ENCODE measurements at places on chromosomes 5 and 9. TPM values are rescaled to one million over a fixed set of nuclear protein-coding genes. Genes with fewer than 3 reads are reported as not detected.

The TAF11L5 gene
- total RNA-seq = not detected

GRCh38 chr9:7375013-7375511 is 424.5 kb downstream of the DMAC1 start:
- H3K36me3 ChIP-seq = no peaks in the 10 kb centered on the region
- H3K27ac ChIP-seq = no peak overlapping the region
- H3K4me3 ChIP-seq = no peak overlapping the region
- no peaks in the 10 kb centered on the region for H3K27me3 ChIP-seq

The TSLP gene
- 0.73 TPM for total RNA-seq

DNA sequence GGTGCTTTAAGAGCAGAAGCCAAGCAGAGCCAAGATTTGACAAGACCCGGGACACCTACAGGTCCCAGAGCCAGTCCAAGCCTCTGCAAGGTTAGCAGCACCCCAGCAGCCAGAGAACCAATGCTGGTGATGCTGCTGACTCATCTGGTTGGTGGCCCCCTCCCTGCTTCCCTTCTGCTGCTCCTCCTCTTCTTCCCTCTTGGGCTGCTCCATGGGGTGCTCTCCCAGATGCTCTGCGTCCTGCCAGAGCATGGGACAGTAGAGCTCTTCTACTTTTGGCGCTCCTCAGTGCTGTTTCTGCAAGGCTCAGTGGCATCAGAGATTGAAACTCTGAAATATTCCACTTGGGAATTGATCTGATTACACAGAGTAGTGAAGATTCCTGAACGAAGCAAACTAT is 76.1 kb upstream of the SAP30L start:
- H3K4me1 ChIP-seq = peaks cover 34% of the 10 kb centered on the region
- no peak for DNase-seq
- no peaks in the 10 kb centered on the region for H3K27me3 ChIP-seq
- H3K4me3 ChIP-seq = no peak overlapping the region

DNA sequence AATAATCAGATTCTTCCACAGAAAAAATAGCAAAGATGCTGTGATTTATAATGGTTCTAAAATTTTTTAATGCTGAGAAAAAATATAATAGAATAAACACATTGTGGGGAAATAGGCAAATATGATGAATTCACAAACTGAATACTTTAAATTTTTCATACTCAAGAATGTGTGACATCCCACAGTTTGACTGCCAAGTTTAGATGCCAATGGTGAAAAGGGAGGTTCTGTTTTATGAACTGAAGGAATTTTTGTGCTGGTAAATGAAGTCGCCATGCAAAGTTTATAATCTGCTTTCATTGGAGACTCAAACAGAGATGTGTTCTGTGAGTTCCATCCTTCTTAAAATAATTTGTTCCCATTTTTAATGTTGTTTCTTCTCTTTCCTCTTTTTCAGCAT is 367.5 kb upstream of the ADAMTS16 start:
- H3K36me3 ChIP-seq = no peaks in the 10 kb centered on the region
- no peak overlapping the region for H3K27ac ChIP-seq
- H3K4me1 ChIP-seq = no peaks in the 10 kb centered on the region
- DNase-seq = no peak

- 0 out of 2 replicates have a peak, but pooled peaks cover 2% of the 10 kb centered on the region for H3K27me3 ChIP-seq
- H3K27ac ChIP-seq = no peak overlapping the region
These were observed 16.4 kb upstream of the FLT4 start for GRCh38 chr5:180665682-180666404.

The SLC34A3 gene
- 0.13 TPM for total RNA-seq

GRCh38 chr5:18159331-18159730 is 525.1 kb downstream of the TAF11L14 start:
- H3K4me1 ChIP-seq = peaks cover 3% of the 10 kb centered on the region
- H3K36me3 ChIP-seq = peaks cover 15% of the 10 kb centered on the region
- H3K27ac ChIP-seq = no peak overlapping the region
- H3K27me3 ChIP-seq = no peaks in the 10 kb centered on the region
- no peak overlapping the region for H3K4me3 ChIP-seq

DNA sequence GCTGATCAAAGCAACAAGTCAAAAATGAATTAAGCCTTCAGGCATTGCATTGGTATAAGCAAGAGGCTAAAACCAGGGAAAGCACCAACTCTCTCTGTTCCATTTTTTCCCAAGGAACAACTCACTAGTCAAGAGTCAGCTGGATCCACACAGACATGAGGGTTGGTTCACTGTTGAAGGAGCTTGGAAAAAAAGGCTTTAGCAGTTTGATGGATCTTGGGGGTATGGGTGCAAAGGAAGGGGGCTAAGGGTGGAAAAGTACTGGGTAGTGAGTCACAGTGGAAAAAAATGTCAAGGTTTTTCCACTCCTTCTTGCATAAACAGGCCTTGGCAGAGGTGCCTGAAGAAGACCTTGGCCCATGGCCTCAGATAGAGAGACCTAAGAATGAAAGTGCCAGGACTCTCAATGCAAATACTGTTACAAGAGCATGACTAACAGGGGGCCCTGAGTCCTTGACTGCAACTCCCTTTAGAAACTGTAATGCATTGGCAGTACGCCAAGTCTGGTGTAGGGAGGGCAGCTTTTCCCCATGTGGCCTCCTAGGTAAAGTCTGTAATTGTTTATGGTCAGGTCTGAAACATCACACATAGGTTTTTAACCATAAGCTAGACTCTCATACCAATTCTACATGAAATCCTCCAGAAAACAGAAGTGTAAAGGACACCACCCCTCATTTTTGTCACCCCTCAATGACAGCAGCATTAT is 23.7 kb downstream of the ACTL7A start:
- H3K4me3 ChIP-seq = no peak overlapping the region
- H3K27ac ChIP-seq = 0 out of 2 replicates have a peak overlapping the region, but pooled peaks have one; percentile 1
- peaks cover 19% of the 10 kb centered on the region for H3K36me3 ChIP-seq
- no peaks in the 10 kb centered on the region for H3K4me1 ChIP-seq

The FAXDC2 gene
- total RNA-seq = 5.5 TPM

- no peak overlapping the region for H3K27ac ChIP-seq
- 0 out of 2 replicates have a peak, but pooled peaks cover 2% of the 10 kb centered on the region for H3K4me1 ChIP-seq
- no peaks in the 10 kb centered on the region for H3K27me3 ChIP-seq
- H3K36me3 ChIP-seq = no peaks in the 10 kb centered on the region
- DNase-seq = no peak
These were observed 334.8 kb upstream of the ZNF462 start for GRCh38 chr9:106528158-106528557.

The RECK gene
- total RNA-seq = 9.9 TPM

- H3K4me1 ChIP-seq = peaks cover 14% of the 10 kb centered on the region
- H3K36me3 ChIP-seq = no peaks in the 10 kb centered on the region
- no peak for DNase-seq
- H3K27me3 ChIP-seq = no peaks in the 10 kb centered on the region
- no peak overlapping the region for H3K4me3 ChIP-seq
These were observed 88.1 kb upstream of the ADAMTSL1 start for GRCh38 chr9:18385696-18386490.

- H3K4me3 ChIP-seq = no peak overlapping the region
- peaks cover 6% of the 10 kb centered on the region for H3K36me3 ChIP-seq
- no peaks in the 10 kb centered on the region for H3K27me3 ChIP-seq
These were observed 13.2 kb downstream of the PHF19 start for GRCh38 chr9:120863833-120864232.

GRCh38 chr5:115351356-115352195 is 55.1 kb upstream of the CCDC112 start:
- H3K27me3 ChIP-seq = no peaks in the 10 kb centered on the region
- no peak for DNase-seq
- H3K27ac ChIP-seq = no peak overlapping the region
- no peak overlapping the region for H3K4me3 ChIP-seq
- H3K36me3 ChIP-seq = peaks cover 9% of the 10 kb centered on the region

- H3K4me3 ChIP-seq = no peak overlapping the region
- no peaks in the 10 kb centered on the region for H3K27me3 ChIP-seq
- peak; percentile 92 for DNase-seq
- no peak overlapping the region for H3K27ac ChIP-seq
These were observed 4.4 kb downstream of the IL3 start for GRCh38 chr5:132064738-132065331.

DNA sequence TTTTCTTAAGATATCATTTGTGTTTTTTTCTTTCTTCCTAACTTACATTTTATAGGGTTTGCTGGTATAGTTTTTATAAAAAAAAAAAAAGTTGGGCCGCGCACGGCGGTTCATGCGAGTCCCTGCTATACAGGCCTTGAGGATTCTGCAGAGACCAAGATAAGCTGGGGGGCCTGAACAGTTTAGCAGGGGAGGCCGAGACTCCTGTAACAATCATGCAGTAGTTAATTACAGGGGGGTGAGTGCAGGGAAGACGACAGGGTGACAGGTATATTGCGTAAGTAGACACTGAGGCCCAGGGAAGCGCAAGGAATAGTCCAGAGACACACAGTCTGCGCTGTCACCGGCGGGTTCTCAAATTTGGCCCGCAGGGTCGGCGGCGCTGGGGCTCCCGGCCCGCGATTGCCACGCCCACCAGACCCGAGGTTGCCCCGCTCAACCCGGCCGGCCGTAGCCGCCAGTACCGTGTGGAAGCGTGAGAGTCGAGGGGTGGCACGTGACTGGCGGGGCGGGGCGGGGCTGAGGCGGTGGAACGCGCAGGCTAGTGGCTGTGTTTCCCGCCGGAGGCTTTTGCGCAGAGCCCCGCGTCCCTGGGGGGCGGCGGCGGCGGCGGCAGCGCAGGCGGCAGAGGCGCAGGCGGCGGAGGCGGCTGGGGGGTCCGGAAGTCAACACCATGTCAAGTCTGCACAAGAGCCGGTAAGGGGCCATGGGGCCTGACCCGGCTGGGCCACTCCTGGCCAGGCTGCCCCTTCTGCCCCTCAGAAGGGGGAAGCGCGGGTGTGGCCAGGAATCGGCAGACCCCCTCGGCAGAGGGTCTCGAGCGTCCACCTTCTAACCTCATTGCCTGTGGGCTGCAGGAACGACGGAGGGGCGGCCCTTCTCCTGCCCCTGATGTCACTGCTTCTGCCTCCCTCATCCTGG is at the start of gene TBC1D13:
TSS of gene TBC1D13 (plus strand) at position 573 of the 921 bp plus-strand sequence. CDS start at position 674, 101 bp downstream.
- peaks cover 7% of the 10 kb centered on the region for H3K4me1 ChIP-seq
- DNase-seq = peak; percentile 91
- H3K36me3 ChIP-seq = no peaks in the 10 kb centered on the region
- peak within 1 kb of the TSS; percentile 96 for H3K4me3 ChIP-seq
- peak within 1 kb of the TSS; percentile 95 for H3K27ac ChIP-seq
- H3K27me3 ChIP-seq = 0 out of 2 replicates have a peak, but pooled peaks cover under 1% of the 10 kb centered on the region

The GZMA gene
- not detected for total RNA-seq

- H3K27ac ChIP-seq = no peak overlapping the region
- peaks cover 42% of the 10 kb centered on the region for H3K36me3 ChIP-seq
- no peaks in the 10 kb centered on the region for H3K27me3 ChIP-seq
These were observed 19.6 kb upstream of the LIX1 start for GRCh38 chr5:97162045-97162444.

The VLDLR gene
- 40.8 TPM for total RNA-seq

- no peaks in the 10 kb centered on the region for H3K27me3 ChIP-seq
- DNase-seq = no peak
- no peaks in the 10 kb centered on the region for H3K36me3 ChIP-seq
These were observed 55.4 kb upstream of the MIER3 start for GRCh38 chr5:57007344-57007743.

DNA sequence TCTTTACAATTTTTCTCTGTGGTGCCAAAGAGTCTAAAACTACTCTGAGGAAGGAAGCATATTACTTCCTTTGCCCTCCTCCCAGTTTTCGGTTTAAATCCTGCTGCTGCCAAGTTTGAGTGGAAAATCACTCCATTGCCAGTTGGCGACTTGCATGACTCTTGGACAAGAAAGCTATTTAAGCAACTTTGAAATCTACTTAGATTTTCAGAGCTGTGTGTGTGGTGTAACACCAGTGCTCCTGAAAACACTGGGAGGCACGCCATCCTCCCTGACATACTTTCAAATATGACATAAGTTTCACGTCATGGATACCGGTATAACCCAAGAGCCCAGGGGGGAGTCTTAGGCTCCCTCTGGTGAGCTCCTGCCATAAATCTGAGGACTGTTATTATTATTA is 83.5 kb upstream of the RIOK2 start:
- no peaks in the 10 kb centered on the region for H3K4me1 ChIP-seq
- H3K27me3 ChIP-seq = no peaks in the 10 kb centered on the region
- no peak for DNase-seq

DNA sequence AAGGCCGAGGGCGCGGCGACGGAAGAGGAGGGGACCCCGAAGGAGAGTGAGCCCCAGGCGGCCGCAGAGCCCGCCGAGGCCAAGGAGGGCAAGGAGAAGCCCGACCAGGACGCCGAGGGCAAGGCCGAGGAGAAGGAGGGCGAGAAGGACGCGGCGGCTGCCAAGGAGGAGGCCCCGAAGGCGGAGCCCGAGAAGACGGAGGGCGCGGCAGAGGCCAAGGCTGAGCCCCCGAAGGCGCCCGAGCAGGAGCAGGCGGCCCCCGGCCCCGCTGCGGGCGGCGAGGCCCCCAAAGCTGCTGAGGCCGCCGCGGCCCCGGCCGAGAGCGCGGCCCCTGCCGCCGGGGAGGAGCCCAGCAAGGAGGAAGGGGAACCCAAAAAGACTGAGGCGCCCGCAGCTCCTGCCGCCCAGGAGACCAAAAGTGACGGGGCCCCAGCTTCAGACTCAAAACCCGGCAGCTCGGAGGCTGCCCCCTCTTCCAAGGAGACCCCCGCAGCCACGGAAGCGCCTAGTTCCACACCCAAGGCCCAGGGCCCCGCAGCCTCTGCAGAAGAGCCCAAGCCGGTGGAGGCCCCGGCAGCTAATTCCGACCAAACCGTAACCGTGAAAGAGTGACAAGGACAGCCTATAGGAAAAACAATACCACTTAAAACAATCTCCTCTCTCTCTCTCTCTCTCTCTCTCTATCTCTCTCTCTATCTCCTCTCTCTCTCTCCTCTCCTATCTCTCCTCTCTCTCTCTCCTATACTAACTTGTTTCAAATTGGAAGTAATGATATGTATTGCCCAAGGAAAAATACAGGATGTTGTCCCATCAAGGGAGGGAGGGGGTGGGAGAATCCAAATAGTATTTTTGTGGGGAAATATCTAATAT is 58.1 kb downstream of the BASP1 start:
- H3K36me3 ChIP-seq = peaks cover 21% of the 10 kb centered on the region

DNA sequence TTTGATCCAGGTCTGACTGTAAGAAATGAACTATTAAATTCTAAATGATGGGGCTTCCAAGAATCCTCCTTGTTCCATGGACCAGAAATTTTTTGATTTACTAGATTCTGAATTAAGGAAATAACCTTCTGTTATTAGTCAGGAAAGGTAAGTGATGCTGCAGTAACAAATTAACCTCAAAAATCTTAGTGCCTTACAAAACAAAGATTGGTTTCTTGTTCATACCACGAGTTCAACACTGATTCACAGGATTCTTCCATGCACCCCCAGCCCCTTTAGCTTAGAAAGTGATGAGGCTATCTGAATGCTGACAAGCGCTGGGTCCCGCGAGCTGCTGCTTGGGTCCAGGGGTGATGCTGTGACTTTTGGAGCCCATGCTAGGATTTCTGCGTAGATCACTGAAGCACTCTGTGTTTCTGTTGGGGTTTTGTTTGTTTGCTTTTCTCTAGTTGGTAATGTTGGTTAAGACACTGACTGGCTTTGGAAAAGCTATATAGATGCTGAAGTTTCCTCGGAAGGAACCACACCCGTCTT is 52.3 kb downstream of the COL15A1 start:
- H3K4me1 ChIP-seq = peaks cover 13% of the 10 kb centered on the region
- H3K27ac ChIP-seq = no peak overlapping the region
- DNase-seq = no peak

DNA sequence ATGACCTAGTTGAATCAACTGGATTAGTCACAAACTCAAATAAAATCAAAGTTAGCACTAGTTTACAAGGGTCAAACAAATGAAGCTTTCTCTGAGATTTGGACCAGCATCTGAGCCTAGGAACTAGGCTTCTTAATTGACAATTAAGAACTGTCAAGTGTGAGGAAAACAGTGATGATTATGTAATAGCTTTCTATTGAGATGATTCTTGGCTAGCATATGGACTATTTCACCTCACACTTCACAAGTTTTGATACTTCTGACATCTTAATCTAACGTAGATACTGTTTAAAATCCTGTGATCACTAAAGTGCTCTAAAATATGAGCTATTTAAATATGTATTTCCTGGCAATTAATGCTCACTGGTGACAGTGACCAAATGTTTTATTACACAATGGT is 542.9 kb downstream of the EFNA5 start:
- H3K4me1 ChIP-seq = peaks cover 9% of the 10 kb centered on the region
- H3K4me3 ChIP-seq = no peak overlapping the region
- no peak overlapping the region for H3K27ac ChIP-seq
- no peak for DNase-seq
- no peaks in the 10 kb centered on the region for H3K27me3 ChIP-seq
